Activated CD4-positive, alpha-beta T cell treated with anti-CD3 and anti-CD28 coated beads, Interleukin-2, amount 10 ng/mL, durations not matched to agents 7 days and 5 days (primary cell): ENCODE measurements at places on chromosomes 5 and 9.

DNA sequence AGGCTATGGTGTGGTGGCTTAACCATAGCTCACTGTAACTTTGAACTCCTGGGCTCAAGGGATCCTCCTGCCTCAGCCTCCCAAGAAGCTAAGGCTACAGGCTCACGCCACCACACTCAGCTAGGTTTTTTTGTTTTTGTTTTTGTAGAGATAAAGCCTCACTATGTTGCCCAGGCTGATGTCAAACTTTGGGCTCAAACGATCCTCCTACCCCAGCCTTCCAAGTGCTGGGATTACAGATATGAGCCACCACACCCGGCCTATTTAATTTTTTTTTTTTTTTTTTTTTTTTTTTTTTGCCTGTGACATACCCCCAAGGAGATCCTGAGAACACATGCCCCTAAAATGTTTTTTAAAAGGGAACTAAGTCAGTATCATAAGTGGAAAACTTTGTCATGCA lies 10.4 kb downstream of the FUBP3 start:
- no peak for DNase-seq

GRCh38 chr9:33124751-33125381 lies 42.3 kb downstream of the B4GALT1 start:
- no peak for DNase-seq

- DNase-seq: no peak
Measured at GRCh38 chr9:5578018-5578697, 50.7 kb upstream of the RIC1 start.

- no peak for DNase-seq
Measured at GRCh38 chr5:38023371-38023770, 183.5 kb upstream of the GDNF start.

GRCh38 chr9:16671591-16672137 lies 198.8 kb downstream of the BNC2 start:
- no peak for DNase-seq

GRCh38 chr9:13266167-13266566 lies 13.3 kb downstream of the MPDZ start:
- DNase-seq: no peak

- no peak for DNase-seq
Measured at GRCh38 chr9:98172604-98173003, 19.8 kb downstream of the CORO2A start.

DNA sequence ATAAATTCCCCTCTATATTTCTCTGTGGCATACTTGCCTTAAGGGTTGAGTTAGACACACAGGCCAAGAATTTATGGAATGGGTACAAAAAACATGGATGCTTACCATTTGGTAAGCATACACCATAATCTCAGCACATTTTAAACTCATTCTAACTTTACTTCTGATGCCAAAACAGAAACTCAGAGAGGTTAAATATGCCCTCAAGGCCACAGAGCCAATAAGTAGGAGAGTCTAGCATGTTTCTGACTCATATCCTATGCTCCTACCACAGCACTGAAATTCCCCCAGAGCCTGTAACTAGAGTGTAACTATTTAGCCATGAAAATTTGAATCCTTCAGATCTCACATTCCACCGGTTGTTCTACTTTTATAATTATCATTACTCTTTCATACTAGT lies 559.7 kb downstream of the ACTL7B start:
- no peak for DNase-seq

DNA sequence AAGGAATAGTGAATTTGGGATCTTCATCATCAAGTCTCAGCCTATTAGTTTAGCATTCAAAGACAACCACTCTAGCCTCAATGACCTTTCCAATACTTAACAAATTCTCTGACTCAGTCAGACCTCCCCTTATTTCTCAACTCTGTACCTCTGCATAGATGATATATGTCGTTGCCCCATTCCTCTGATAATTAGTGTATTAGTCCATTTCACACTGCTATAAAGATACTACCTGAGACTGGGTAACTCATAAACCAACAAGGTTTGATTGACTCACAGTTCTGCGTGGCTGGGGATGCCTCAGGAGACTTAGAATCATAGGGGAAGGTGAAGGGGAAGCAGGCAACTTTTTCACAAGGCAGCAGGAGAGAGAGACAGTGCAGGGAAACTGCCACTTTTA lies 8.9 kb downstream of the MRPL22 start:
- no peak for DNase-seq

DNA sequence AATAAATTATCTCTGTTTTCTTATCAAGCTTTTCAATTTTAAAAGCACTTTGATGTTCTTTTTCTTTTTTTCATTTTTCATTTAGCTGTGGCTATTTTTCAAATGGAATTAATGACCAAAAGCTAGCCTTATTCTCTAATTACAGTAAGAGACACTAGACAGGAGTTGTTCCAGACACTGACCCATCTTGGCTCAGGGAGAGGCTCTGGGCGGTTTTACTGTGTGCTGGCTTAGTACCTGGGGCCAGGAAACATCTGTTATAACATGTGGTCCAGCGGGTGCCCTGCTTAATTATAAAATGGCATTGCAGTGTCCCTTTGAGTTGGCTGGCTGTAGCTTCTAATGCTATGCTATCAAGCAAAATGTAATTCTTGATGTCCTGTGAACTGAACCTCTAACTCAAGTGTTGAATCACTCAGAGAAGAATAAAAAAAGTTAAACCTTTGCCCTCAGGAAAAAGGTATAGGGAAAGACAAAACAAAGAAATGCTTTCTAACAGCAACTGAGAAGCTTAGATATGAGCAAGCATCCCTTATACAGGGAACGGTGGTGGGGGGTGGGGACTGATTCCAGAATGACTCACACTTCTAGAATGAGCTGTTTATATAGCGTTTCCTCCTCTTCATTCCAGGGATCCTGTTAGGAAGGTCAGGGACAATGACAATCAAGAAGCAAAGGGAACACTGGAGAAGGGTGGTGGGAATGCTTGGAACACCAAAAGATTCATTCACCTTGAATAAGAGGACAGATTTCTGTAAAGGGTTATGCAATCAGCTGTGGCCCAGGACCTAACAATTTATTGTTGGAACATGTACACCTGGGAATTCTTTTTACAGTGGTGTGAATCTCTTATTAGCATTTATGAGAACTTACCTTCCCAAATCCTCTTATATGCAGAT lies 58.7 kb upstream of the NFIB start:
- no peak for DNase-seq

GRCh38 chr5:62786099-62786498 lies 207.5 kb downstream of the LRRC70 start:
- no peak for DNase-seq
